Right cardiac atrium (tissue), 5 donors: ENCODE measurements at places on chromosomes 2 and 18.

DNA sequence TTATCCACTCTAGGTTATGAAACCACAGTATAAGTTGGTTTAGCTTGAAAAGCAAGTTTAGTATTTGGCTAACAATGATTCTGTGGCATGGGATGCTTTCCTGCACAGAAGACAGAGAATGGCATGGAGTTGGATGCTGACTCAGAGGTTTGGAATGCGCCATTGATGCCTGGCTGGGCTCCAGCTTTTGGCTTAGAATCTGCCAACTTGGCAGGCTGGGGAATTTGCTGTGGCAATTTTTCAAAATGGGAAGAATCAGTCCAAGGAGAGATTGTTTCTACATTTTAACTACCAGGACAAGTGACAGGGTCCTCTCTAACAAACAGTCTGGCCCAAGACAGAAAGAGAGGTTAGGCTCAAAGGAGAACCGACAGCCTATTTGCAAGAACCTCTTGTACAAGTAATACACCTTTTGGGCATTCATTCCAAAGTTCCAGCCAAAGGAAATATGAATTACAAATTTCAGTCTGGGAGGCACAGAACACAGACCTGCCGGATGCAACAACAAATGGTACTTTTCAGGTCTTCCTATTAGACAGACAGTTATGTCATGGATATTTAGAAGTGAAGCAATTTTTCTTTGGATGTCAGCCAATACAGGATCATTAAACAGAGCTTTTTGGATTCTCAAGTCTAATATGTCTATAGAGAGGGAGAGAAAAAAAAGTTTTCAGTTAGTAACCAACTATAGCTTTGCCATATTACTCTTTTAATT lies 1027.7 kb downstream of the TMEM182 start:
- peak; percentile 48 for DNase-seq

GRCh38 chr18:35386600-35387100 lies 9.5 kb upstream of the ZNF396 start:
- DNase-seq: peak; percentile 55

DNA sequence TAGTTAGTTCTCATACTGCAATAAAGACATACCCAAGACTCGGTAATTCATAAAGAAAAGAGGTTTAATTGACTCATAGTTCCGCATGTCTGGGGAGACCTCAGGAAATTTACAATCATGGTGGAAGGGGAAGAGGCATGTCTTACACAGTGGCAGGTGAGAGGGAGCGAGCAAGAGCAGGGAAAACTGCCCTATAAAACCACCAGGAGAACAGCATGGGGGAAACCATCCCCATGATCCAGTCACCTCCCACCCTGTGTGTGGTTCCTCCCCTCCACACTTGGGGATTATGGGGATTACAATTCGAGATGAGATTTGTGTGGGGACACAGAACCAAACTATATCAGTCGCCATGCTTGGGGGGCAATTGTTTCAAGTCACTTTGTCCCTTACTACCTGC lies 1.1 kb upstream of the SSB start:
- no peak for DNase-seq

GRCh38 chr18:56246916-56247315 lies 391.5 kb downstream of the TXNL1 start:
- no peak for DNase-seq

DNA sequence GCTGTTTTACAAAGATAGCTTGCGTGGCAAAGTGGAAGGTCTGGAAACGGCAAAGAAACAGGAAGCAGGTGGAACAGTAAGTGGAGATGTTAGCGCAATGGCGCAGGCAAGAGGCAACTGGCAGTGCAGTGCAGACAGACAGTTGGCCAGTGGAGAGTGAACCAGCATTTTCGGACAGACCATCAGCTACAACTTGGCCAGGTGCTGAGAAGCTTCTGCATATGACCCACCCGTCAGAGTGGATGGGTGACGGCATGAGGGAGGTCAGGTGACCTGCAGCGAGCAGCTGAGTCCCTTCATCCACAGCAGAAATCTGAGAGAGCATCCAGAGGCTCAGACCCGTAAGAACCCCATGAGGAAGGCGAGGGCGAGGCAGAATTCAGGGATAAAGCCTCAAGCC lies 33.8 kb downstream of the NPC1 start:
- no peak for DNase-seq

DNA sequence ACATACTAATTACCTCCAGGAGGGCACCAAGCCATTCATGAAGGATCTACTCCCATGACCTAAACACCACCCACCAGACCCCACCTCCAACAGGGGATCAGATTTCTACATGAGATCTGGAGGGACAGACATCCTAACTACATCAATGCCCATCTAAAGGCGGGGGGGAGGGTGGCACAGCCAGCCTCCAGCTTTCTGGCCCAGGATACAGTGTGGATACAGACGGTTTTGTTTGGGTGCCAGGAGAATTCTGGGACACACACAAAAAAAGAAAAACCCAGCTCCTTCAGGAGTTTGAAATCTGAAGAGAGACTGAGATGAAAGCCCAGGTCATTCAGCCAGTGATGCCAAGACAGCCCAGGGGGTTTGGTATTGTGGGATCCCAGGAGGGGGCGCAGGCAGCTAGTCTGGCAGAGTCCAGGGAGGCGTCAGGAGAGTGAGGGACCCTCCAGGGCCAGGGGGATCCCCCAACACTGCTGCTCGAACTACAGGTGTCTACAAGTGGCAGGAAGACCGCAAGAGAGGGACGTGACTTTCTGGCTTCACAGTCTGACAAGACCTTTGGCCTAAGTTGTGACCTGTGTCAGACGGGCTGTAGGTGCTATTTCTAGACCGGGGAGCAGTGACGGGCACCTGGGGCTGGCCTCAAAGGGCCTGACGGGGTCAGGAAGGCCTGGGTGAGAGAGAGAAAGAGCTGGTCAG lies 62.1 kb downstream of the NDUFA10 start:
- DNase-seq: no peak
